ENCODE measurements at places on chromosomes 3 and 15.
A peak's percentile ranks its signal among the peaks of the same experiment; 100 is the strongest.

GRCh38 chr3:107206945-107207344, 170.3 kb upstream of the CCDC54 start:
- DNase-seq: no peak

- DNase-seq: no peak
Measured at GRCh38 chr3:49554633-49555265, 472 bp downstream of the BSN start.

DNA sequence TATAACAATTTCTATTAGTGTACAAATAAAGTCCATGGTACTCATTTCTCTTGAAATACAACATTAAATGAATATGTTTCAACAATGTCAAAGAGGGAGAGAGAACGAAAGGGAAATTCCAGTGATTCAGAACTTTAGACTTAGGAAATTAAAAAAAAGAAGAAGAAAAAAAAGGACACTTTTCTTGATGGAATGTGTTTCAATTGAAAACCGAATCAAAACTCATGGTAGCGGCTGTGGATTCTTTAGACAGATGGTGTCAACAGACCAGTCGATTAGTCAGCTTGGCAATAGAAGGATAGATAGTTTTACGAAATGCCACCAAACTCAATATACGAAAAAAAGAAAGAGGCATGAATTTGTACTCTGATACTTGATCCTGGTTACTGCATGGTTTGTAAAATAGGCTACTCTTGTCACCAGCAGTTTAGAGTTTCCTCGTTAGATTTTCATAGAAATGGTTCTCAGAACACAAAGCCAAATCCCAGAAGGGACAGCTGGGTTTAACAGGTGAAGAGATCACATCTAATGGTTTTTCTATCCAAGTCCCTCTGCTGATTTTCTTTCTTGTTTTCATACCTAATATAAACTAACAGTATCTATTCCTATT, 793.5 kb downstream of the ROBO1 start:
- DNase-seq: no peak

DNA sequence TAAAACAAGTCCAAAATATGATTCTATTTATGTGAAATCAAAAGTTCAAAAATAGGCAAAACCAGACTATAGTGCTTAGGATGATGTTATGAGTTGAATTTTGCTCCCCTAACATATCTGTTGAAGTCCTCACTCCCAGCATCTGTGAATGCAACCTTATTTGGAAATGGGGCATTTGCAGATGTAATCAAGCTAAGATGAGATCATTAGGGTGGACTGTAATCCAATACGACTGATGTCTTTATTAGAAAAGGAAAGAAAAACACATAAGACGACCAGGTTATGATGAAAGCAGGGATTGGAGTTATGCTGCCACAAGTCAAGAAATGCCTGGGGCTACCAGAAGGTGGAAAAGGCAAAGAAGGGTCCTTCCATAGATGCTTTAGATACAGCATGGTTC, 110.5 kb upstream of the CCDC39 start:
- DNase-seq: no peak

DNA sequence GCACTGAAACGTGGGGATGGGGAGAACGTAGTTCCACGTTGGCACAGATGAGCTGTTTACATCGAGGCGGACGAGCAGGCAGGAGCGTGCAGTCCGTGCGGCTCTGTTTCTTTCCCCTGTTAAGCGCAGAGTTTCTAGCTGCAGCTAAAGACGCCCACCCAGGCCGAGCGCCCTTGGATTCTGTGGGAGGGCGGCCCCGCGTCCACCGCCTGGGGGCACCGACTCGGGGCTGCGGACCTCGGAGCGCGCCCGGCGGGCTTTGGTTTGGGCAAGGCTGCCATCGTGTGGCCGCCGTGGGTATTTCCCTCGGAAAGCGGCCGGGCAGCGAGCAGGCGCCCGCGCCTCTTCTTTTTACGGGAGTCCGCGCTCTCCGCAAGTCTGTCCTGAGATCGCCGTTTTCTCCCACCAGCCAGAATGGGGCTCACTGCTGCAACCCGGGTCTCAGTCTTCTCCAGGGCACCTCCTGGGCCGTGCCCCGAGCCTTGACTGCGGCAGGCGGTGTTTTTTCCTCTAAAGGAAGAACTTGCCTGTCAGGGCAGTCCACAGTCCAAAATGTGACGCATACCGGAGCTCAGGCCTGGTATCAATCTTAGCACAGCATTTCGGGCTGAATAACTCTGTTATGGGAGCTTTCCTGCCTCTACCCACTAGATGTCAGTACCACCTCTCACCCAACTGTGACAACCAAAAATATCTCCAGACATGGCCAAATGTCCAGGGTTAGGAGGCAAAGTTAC, 219.9 kb upstream of the IGF1R start:
- DNase-seq: peak; percentile 57

- DNase-seq: no peak
Measured at GRCh38 chr15:25347707-25348106, 91.1 kb downstream of the UBE3A start.

- no peak for DNase-seq
Measured at GRCh38 chr15:82968066-82968465, 15.5 kb upstream of the HOMER2 start.

DNA sequence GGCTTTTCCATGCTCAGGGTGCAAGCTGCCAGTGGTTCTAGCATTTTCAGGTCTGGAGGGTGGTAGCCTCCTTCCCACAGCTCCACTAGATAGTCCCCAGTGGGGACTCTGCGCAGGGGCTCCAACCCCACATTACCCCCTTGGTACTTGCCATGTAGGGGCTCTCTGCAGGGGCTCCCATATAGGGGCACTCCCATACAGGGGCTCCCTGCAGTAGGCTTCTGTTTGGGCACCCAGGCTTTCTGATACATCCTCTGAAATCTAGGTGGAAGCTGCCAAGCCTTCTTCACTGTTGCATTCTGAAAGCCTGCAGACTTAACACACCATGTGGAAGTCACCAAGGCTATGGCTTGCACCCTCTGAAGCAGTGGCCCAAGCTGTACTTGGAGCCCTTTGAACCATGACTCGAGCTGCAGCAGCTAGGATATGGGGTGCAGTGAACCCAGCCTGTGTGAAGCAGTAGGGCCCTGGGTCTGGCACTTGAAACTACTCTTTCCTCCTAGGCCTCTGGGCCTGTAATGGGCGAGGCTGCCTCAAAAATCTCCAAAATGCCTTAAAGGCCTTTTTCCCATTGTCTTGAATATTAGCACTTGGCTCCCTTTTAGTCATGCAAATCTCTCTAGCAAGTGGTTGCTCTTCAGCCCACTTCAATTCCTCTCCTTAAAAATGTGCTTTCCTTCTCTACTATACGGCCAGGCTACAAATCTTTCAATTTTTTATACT, 96.4 kb downstream of the TPRA1 start:
- no peak for DNase-seq

GRCh38 chr15:63792584-63792983, 41.2 kb downstream of the HERC1 start:
- DNase-seq: no peak

GRCh38 chr3:149908424-149908957, 62.2 kb downstream of the PFN2 start:
- no peak for DNase-seq

DNA sequence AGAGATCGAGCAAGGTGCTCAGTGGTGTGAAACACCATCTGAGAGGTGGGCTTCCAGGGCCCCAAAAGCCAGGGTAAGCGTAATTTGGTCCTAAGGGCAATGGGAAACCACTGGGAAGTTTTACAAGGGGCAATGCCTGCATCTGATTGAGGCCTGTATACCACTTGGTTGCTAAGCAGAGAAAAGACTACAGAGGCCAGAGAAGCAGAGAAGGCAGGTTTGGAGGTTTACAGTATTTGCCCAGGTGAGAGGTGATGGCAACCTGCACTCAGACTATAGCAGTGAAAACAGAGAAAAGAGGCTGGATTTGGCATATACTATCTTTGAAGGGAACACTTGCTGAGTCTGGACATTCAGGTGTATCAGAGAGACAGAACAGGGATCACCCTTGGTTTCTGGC, 133.5 kb upstream of the FAM3D start:
- DNase-seq: no peak
